Tibial nerve (tissue), 4 donors: ENCODE measurements at places on chromosomes 7 and 10. TPM values are rescaled to one million over a fixed set of nuclear protein-coding genes. Genes with fewer than 3 reads are reported as not detected.

The CHST15 gene
- 31.0 TPM for total RNA-seq

GRCh38 chr10:118800920-118801319 lies 46.1 kb upstream of the CACUL1 start:
- peak; percentile 20 for DNase-seq

The TMEM184A gene
- not detected for total RNA-seq

DNA sequence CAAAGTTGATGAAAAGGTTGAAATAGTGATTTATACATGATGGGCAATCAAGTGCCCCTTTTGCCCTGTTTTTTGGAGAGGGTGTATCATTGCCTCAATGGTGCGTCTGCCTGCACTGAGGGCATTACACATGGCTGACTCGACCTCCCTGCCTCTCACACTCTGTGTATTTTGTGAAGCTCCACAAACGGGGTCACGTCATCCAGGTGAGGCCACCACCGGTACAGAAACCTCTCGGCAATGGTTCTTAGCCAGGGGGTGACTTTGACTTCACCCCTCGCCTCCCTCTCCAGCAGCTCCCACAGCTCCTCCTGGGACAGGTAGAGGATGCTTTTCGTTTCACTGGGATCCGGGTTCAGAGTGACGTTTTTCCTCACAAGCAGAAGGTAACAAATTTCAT lies 6.3 kb downstream of the IDI2 start:
- no peak for DNase-seq

The TDRD1 gene
- total RNA-seq, result under 0.01 TPM

The CALHM1 gene
- total RNA-seq, result not detected

- no peak for DNase-seq
Observed at GRCh38 chr7:83814480-83814879, 165.5 kb upstream of the SEMA3E start.

DNA sequence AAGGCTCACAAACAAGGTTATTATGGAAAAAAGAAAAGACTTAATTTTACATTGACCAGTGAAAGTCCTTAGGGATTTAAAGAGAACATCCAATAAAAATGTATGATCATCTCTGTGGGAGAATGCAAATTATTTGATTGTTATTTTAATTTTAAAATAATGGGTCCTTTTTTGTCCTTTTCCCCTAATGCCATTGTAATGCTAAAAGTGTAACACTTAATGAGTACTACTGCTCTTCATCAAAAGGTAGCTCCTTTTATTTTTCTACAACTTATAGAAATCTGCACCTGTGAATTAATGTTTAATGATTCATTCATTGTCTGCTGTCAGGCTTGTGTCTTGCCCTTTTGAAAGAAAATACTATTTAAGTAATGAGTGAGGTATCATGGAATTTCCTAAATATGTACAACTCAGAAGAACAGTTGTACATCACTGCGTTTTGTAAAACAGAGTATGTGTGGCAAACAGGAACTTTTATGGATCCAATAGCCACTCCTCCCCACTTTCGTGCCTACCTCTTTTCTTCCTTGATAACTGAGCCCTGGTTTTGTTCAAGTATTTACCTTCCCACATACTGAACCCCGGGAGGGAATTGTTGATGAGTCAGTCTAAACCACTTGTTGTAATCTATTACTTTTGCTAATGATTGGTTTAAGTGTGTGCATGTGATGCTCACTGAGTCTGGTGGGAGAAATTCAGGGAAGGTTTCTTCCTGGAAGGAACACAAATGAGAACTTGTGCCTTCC lies 19.9 kb upstream of the TRUB1 start:
- no peak for DNase-seq

- no peak for DNase-seq
Observed at GRCh38 chr10:27345455-27345920, 104.9 kb upstream of the ACBD5 start.

The RHOBTB1 gene
- total RNA-seq, result 5.9 TPM

GRCh38 chr10:61933859-61934555 lies 32.5 kb downstream of the ARID5B start:
- DNase-seq, result no peak
